Sigmoid colon (tissue), 7 donors: ENCODE measurements at places on chromosomes 2 and 18. TPM values are rescaled to one million over a fixed set of nuclear protein-coding genes. Genes with fewer than 3 reads are reported as not detected.
A peak's percentile ranks its signal among the peaks of the same experiment; 100 is the strongest.

DNA sequence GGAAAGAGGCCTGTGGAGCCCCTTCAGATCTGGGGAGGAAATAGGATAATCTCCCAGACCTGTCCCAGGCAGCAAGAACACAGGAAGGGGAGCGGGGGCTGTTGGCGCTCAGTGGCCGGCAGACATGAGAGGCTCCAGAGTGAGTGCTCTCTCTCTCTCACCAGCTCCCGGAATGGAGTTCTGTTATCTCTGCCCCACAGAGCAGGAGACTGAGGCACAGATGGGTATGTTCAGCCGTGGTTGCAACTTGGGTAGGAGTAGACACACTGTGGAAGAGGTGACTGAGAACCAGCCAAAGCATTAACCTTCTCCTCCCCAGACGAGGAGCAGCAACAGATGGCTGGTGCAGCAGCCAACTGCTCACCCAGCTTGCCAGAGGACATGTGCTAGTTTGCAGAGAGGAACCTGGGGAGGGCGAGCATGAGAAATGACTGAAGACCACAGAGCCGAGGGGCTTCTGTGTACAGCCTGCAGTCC lies 82.0 kb downstream of the NRP2 start:
- peak; percentile 66 for DNase-seq

- no peak for DNase-seq
Measured at GRCh38 chr2:98736464-98736889, 5.5 kb upstream of the MGAT4A start.

Gene SIGLEC15
- not detected for total RNA-seq

DNA sequence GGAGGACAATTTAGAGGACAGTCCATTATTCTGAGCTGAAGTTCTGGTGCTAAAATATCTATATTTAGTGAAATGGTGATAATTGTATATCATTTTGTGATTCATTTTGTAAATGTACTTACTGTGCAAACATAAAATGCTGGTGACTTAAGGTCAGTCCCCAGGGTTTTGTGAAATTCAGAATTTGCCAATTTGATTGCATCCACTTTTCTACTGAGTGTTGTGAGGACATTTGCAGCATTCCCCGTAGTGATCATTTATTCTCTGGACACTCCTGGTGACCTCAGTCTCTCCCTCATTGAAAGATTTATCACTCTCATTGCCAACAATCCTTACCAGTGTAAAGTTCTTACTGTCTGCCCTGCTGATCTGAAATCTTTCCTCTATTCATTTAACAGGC lies 98.2 kb downstream of the SOCS6 start:
- DNase-seq = no peak
